GM12864 (cell line): ENCODE measurements at places on chromosomes 16 and 17.

- no peak for DNase-seq
Observed at GRCh38 chr17:75539967-75540729, 14.7 kb downstream of the LLGL2 start.

GRCh38 chr17:41496803-41497484 is 7.2 kb upstream of the KRT36 start:
- DNase-seq, result peak; percentile 13

DNA sequence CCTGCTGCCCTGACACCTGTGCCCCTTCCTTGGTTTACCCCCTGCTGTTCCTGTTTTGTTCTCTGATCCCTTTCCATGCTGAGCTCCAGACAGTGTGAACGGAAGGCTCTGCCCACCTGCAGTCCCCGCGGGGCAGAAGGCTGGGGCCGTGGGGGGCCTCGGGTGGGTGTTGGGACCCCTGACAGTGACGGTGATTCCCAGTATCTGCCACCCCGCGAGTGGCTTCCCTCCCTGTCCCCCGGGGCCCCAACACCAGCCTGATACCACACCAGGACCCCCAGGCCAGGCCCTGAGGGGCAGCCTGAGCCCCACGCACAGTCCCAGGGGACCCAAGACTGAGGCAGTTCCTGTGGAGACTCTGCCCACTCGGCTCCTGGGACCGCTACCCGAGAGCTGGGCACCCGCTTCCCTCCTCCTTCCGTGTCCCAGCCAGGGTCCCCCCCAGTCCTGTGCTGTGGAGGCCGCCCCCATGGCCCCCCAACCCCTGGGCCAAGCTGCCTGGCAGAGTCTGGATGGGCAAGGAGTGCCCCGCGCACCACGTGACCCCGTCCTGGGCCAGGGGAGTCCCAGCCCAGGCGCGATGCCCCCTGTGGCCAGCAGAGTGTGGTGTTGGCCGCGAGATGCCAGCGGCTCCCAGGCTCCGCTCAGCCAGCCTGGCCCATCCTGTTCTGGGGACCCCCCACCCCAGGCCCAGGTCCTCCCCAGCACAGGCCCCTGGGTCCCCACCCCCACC is 10.0 kb upstream of the C1QTNF8 start:
- no peak for DNase-seq

DNA sequence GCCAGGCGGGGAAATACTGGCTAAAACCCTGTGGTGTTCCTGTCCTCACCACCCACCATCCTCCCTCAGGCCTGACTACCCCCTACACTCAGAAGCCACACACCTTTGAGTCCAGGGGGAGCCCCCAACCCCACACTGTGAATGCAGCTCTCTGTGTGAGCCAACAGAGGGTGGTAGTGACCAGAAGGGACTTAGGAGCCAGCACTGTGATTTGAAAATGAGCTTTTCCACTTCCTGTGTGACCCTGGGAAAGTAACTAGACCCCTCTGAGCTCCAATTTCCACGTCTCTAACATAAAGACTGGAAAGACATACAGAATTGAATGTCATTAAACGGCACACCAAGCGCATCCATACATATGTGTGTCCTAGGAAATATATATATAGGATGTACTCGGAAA is 58.7 kb downstream of the SDK2 start:
- no peak for DNase-seq

DNA sequence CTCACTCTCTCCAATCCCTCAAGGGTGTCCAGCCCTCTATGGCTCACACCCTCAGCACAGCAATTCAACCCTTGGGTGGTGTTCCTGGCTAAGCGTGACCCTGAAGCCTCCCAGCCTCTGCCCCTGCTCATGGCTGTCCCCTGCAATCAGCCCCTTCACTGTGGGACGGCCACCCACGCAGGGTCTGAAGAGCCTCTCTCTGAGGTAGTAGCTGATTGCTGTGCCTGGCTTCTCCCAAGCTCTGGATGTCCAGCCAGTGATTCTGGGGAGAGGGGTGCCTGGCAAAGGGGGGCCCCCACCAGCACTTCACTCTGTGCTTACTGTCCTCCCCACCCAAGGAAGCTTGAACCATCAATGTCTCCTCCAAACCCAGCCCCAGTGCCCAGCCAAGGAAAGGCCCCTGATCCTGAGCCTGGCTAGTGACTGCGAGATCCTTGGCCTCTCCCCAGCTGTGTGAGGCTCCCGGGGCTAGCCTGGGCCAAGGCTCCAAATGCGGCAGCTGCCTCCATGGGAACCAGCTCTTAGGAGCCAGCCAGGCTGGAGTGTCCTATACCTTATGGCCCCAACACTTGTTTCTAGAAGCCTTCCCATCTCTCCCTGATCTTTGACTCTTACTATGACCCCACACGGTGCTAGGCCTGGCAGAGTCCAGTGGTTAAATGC is 9.9 kb downstream of the MTSS2 start:
- no peak for DNase-seq
